HuH-7.5 (cell line): ENCODE measurements at places on chromosomes 3 and 15.

DNA sequence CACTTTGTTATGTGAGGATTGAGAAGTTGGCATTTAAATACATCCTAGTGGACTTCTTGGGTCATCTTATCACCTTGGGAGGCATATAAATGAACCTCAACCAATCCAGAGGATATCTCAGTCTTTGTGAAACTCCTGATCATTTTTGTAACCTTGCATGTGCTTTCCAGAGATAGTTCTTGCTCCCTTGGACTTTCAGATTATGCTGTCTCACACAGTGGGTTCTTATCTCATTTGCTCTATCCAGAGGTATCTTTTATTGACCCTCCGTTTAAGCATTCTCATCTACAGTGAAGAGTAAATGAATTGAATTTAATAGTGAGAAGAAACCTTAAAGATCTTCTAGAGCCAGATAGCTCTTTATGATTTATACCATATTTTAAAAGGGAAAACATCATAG lies 10.4 kb downstream of the ARMC8 start:
- DNase-seq, result no peak

GRCh38 chr3:185789891-185790830 lies 34.7 kb downstream of the IGF2BP2 start:
- DNase-seq, result no peak

DNA sequence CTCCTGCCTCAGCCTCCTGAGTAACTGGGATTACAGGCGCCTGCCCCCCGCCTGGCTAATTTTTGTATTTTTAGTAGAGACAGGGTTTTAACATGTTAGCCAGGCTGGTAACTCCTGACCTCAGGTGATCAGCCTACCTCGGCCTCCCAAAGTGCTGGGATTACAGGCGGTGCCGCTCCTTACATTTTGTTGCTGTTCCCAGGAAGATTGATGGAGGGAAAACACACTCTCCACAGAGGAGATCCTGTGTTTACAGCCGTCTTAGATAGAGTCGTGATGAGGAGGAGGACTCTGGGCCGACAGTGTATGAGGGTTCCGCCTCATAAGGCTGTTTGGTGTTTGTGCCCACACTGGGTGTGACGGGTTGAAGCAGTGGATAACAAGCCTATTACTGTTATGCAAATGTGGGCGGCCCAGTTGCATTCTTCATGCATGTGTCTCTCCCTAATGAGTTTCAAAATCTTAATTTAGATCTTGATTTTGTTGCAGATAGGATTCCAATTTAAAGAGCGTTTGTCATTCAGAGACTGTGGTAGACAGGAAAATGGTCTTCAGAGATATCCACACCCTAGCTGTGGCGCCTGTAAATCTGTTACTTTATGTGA lies 60.0 kb downstream of the APBA2 start:
- no peak for DNase-seq

DNA sequence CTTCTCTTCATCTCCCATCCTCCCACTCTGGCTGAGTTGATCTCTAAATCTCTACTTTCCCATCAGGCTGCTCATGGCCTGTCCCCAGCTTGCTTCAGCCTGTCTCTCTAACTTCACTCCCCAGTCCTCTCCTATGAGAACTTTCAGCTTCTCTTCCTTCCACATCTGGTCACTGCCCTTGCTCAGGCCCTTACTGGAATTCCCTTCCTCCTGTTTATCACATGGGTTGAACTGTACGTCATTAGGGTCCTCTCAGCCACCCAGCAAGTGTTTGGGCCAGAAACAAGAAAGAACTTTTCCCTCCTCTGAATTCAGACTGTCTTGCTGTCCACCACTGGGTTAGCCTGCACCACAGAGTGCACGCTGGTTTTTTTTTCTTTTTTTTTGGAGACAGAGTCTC lies 5.0 kb downstream of the PTPN23 start:
- DNase-seq, result no peak

DNA sequence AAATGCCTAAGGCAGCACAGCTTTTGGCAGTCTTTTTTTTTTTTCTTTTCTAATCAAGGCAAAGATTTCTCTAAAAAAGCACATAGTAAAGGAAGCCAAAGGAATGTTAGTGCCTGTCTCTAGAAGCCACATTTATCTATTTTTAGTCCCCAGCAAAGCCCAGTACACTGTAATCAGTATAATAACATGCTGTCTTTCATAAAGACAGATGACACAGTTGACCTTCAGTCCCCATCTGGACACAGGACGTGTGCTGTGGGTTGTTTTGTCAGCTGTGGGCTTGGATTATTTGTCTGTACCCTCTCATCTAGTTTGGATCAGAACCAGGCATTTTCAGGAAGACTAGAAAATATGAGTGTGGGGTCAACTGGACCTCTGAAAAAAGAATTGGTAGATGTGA lies 110.4 kb upstream of the CTNNB1 start:
- DNase-seq, result no peak
